ENCODE measurements at places on chromosomes 5 and 9.

GRCh38 chr5:179699616-179700237 lies 960 bp downstream of the CANX start:
- DNase-seq = peak; percentile 27

DNA sequence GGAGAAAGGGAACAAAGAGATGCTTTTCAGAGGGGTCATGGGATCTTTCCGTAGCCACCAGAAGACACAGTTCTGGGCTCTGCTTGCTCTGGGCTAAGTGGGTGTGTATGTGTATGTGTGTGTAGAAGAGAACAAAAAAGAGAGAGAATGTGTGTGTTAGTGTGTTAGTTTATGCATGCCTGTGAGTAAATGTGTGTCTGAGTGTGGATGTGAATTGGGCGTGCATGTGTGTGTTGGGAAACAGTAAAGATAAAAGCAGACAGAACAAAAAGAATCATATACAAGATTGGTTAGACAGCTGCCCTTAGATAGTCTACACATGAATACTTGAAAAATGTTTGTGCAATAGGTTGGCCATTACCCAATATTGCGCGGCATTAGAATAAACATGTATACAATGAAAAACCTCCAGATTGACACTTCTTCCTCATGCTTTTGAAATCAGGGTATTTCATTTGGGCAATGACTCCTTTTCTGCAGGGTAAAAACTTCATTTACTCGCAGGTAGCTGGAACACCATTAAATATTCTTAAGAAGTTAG lies 36.5 kb upstream of the HSPA9 start:
- no peak for DNase-seq

DNA sequence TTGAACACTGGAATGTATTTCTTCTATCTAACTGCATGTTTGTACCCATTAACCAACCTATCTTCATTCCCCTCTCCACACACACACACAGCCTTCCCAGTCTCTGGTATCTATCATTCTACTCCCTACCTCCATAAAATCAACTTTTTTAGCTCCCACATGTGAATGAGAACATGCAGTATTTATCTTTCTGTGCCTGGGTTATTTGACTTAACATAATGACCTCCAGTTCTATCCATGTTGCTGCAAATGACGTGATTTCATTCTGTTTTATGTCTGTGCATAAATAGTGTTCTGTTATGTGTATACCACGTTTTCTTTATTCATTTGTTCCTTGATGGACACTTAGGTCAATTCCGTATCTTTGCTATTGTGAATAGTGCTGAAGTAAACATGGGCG lies 38.7 kb upstream of the CTSL start:
- DNase-seq = no peak

DNA sequence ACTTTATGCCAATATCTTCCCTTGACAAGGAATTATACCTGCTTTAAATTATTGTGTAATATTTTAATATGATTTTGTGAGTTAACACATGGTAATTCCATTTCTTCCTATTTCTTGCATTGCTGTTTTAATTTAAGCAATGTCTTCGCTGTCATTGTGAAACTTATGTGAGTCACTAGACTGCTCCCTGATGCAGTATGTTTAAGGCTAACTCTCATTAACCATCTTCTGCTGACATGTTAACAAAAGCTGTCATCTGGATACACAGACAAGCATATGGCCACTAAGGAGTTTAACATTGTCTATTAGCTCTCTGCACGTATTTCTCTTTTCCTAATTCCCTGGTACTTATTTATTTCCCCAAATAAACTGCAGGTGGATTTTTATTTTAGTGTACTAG lies 980.8 kb upstream of the CTNND2 start:
- DNase-seq = no peak

DNA sequence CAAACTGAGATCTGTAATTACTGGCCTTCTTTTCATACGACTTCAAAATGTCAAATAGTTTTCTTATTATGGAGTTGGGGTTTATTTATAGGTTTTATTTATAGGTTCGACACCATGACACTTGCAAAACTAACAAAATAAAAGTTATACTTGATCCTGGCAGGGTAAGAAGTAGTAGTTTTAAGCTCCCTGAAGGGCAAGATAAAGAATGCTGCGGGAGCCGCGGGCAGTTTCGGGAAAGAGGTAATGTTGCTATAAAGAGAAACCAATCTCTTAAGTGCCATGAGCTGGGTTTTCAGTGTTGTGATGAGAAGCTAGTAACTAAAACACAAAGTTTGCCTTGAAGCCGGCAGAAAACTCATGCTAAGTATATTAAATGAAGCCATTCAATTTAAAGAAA lies 24.8 kb downstream of the PTPN3 start:
- no peak for DNase-seq

DNA sequence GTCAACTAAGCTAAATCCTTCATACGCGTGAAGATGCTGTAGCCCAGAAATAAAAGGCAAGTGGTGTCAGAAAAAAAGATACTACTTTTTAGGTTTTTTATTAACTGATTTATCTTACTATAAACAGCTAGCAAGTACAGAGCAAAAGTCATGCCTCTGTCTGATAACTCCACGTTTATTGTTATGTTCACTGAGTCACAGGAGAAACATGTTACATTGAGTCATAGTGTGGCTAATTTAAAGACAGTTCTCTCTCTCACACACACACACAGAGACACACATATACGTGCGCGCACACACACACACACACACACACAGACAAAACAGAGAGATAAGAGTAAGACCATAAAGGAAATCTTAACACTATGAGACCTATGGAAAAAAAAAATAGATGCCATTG lies 770.0 kb upstream of the CDH10 start:
- DNase-seq = no peak

DNA sequence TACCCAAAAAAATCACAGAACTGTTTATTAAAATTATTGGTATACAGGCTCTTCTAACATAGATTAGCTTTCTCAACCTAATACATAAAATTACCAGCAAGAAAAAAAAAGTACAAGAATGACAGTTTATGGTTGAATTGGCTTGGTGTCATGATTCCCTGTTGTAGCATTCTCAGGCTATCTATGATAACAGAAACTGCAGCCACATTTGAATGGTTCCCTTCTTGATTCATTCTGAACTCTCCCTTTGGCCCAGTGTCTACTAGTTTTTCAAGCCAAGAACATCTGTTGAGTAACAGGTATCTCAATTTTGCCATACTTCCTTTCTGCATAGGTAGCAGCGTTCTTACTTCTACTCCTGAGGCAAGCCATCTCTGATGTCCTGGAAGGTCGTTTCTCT lies 3.0 kb downstream of the SPIN1 start:
- no peak for DNase-seq

- no peak for DNase-seq
Observed at GRCh38 chr5:153797484-153797883, 241.2 kb downstream of the FAM114A2 start.

- no peak for DNase-seq
Observed at GRCh38 chr5:5523066-5523505, 100.6 kb downstream of the ICE1 start.

- DNase-seq = no peak
Observed at GRCh38 chr5:93721511-93721910, 19.9 kb downstream of the POU5F2 start.

- DNase-seq = no peak
Observed at GRCh38 chr5:98096155-98096554, 677.3 kb upstream of the RGMB start.

DNA sequence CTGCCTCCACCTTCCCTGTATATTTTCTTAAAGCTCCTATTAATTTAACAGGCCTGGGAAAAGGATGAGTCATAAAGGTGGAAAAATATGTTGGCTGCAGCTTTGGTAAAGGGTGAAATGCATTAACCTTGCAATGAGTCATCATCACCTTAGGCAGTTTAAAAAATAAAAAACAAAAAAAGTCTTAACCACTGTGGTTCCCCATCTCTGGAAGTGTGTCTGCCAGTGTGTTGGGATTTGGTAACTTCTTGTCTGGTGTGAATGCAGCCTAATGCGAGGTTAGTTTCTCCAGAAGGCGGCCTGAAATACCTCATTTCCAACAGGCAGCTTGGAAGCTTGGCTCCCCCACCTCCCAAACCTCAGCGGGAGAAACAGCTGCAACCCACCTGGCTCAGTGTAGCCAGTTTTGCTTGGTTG lies 265.3 kb upstream of the GAS1 start:
- no peak for DNase-seq

DNA sequence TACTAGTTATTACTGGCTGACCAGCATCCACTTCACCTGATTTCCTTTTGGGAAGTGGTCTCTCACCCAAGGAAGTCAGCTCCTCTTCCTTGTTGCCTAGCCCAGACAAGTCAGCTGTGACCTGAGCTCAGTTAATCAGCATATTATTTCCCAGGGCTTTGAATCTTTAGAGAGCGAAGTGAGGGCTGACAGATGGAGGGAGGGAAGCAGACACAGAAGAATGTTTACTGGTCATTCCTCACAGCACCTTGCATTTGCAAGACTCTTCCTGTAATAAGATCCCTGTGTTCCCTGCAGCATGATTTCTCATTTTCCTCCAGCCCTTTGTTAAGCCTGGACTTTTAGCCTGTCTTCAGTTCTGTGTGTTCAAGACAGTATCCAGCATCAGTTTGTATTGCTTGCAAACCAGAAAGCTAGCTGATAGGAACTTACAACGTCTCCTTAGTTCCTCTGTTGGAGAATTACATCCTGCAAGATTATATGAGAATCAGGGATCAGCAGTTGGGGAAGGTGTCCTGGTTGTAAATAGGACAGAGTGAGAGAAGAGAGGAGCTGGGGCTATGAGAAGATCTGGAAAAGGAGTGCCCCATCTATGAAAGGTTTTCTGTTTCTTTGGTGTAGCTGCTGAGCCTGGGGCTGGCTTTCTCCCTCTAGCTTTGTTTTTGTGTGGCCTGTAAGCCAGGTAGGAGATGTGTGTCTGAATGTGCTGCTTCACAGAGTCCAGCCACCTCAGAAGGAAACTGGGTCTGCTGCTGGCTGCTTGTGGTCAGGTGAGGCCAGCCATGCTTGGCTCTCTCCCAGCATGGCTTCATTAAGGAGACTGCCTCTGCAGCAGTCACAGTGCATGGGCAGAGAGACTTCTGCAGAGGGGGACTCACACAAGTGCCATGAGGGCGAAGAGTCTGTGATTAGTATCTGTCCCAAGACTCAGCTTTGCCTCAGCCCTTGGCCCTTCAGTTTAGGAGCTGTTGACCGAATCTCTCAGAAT lies 50.3 kb downstream of the MAN2A1 start:
- peak; percentile 12 for DNase-seq

DNA sequence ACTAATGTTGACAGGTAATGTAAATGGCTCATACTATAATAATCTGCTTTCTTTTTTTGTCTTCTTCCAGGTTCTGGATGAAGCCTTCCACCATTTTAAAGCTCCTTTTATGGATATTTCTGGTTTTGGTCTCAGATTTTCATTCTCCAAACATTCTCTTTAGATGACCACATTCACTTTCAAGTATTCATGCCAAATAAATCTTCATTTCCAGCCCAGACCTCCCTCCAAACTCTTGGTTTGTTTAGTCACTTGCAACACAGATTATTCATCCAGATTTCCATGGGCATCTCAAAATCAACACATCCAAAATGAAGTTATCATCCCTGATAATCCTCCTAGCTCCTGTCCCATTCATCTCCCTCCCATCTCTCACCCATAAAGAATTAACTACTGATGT lies 40.3 kb upstream of the SVEP1 start:
- DNase-seq = no peak

DNA sequence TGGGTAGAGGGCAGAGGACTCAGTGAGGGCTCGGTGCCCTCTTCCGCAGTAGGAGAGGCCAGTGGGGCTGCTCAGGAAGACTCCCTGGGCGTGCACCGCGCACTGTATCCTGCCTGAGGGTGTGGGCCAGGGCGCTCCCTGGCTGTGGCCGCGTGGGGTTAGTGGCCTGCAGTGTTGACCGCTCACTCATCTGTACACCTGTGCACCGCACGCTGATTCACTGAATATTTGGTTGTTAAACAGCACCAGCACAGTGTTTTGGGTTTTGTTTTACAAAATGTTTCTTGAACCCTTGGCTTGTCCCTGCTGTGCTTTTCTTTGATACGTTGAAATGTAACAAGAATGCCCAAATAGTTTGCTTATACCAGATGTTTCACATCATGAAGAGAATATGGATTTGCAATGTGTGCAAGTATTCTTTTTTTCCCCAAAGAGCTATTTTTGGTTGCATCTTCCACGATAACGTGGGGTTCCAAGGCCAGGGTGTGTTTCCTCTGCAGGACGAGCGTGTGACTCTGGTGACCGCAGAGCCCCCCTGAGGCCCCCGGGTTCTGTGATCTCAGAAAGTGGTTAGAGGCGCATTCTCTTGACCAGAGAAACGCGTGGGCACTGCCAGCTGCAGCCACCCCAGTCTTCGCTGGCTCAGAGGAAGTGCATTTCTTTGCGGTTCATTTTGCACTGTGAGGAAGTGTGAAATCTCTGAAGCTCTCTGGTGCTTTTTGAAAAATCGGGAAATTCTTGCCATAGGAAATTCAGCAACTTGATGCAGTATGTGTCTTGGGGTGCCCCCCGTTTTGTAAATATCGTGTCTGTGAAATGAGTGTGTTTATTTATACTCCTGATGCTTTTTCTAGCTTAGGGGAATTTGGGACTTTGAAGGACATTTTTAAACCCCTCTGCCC lies 46.9 kb downstream of the AHRR start:
- no peak for DNase-seq

GRCh38 chr5:125798307-125798706 lies 624.9 kb upstream of the GRAMD2B start:
- DNase-seq = no peak

DNA sequence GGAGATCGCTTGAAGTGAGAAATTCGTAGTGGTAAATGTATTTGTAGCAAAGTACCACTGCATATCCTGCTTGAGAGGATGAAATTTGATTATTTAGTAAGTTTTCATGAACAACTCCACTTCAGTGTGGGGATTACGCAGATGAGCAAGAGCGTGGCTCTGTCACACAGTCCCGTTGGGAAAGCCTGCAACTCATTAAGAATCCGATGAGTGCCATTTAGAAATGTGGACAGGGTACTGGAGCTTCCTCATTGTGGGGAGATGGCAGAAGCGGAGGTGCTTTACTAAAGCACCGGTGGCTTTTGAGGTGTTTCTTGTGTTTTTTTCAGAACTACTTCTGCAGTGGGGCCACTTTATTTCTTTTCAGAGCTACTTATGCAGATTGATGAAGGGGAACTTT lies 1.4 kb downstream of the TJP2 start:
- DNase-seq = no peak

DNA sequence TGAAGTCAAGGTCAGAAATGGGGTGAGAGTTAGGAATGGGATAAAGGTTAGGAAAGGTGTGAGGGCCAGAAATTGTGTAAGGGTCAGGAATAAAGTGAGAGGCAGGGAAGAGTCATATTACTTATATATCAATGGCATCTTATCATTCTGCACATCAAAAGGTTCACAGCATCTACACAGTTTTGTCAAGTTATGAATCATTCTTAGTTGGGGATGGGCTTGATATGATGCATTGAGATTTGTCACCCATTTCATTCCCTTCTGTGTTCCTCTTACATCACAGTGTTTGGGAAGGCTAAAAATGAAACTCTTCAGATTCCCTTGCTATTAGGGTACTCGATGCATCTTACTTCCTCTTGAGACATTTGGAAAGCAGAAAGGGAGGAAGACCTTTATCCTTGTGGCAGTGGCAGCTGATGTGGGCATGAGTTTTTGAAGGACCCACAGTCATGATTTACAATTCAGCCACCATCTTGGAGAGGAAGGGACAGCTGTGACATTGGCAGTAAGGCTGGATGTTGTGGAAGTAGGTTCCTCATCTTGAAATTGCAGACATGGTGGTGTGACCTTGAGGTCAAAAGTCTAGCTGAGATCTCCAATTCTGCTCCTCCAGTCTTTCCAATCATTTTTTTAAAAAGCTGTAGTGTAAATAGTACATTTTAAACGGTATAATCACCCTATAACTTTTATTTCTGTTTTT lies 24.2 kb upstream of the NPR3 start:
- DNase-seq = no peak

GRCh38 chr5:176359658-176360057 lies 1.9 kb downstream of the KIAA1191 start:
- no peak for DNase-seq

Measured in BE2C (cell line).